ENCODE measurements at places on chromosomes 11 and 22.
A peak's percentile ranks its signal among the peaks of the same experiment; 100 is the strongest.

DNA sequence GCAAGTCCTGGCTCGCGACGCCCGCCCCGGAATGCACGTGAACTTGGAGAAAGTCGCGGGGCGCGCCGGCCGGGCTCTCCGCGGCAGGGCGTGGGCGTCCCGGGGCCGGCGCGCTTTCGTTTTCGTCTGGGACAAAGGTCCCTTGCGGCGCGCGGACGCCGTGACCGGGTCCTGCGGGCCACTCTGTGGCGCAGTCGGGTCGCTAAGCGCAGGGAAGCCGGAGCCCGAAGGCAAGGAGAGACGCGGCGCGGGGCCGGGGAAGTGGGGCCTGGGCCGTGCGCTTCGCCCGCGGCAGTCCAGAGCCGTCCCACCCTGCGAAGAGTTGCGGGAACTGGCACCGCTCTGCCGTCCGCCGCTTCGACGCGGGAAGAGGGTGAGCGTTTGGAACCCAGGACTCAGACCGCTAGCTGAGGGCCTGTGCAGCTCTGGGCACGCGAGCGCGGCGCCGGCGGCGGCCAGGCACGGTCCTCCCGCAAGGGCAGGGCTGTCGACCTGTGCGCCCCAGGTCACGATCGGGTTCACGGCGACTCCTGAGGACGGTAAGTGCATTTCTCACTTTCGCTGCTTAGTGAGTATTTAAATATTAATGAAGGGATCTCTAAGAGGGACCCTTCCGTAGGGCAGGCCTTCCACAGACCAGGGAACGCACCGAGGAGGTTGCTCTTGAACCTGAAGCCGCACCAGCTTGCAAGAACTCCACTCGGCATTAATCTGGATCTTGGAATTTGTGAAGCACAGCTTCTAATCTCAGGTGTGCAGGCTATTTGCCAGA lies 78.0 kb upstream of the PPARA start:
- peak; percentile 77 for DNase-seq

GRCh38 chr22:35661464-35661863 lies 13.2 kb downstream of the APOL6 start:
- no peak for DNase-seq

GRCh38 chr11:114614127-114614720 lies 18.6 kb upstream of the NXPE4 start:
- DNase-seq, result no peak

- DNase-seq, result no peak
Measured at GRCh38 chr11:104695065-104695463, 203.2 kb downstream of the CASP12 start.

- no peak for DNase-seq
Measured at GRCh38 chr11:15216678-15217077, 102.0 kb downstream of the INSC start.

GRCh38 chr22:17910561-17911311 lies 113.6 kb downstream of the MICAL3 start:
- DNase-seq, result peak; percentile 10
